Fibroblast of skin of left biceps (primary cell): ENCODE measurements at places on chromosomes 1 and 21.
A peak's percentile ranks its signal among the peaks of the same experiment; 100 is the strongest.

- DNase-seq: no peak
Observed at GRCh38 chr1:11799896-11800295, 5.9 kb downstream of the MTHFR start.

DNA sequence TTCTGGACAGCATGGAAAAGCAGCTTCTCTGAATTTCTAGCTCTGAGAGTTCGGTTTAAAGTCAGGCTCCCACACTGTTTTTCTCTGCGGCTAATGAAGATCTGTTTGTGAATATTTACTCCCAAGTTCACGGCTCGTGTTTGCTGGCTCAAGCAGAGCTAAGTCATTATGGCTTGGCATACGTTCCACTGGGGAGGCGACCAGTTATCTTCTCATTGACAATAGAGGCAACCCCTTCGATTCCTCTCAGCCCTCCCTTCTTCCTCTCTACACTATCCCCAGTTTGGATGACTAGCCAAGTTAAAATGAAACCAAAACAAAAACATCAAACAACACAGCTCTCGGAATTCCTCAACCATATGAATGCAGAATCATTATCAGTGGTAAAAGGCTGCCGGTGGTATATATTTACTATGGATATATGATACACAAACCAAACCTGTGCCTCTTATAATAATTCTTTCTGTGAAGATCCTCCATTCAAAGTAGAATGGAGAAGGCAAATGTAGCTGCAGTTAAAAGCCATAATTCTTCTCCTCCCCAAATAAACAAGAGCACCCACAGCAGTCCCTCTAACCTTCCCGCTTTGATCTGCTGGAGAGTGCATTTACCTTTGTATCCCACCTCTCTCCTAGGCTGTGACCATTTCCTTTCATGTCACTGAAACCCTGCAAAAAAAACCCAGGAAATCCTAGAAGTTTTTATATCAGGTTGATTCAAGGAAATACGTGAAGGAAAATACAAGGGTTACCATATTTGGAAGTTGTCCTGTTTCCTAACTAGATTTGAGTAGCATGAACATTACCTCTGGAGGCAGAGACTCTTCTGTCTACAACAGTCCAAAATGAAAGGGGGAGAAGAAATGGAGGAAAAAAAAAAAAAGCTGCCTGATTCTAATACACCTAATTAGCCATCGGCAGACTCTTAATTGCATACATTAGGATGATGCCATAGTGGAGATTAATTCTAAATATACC is 108.3 kb upstream of the USH2A start:
- DNase-seq: no peak

DNA sequence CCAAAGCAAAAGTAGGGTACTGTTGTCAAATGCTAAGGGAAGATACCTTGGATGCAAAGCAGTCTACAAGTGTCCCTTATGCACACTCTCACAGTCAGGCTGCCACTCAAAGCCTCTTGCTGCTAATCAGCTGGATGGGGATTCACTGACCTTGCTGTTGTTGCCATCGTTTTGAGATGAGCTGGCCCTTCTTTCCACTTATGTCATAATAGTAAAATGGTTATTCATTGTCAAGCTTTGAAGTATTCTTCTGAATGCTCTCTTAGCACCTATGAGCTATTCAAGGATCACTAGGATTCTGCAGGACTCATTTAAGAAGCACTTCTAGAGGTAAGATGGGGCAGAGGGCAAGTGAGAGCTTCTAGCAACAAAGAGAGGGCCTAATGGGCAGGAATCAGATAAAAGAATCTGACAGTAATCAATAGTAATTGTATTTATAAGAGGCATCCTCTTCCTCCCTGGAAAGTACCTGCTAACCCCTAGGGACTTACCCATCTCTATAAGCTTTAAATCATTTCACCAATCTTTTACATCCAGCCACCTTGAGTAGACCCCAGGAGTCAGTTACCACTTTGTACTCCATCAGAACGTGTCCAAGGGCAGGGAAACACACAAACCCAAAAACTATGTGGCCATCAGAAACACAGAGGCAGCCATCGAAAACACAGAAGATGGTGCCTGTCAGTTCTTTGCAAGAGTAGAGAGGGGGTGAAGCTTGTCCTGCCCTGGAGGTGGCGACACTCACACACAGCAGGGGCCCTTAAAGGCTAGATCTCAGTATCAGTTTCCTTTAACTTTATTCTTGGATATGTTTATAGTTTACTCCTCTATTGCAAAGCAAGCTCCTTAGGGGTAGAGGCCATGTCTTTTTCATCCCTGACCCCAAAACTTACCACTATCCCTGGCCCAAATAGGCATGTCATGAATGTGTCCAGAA is 103.7 kb upstream of the NFIA start:
- DNase-seq: no peak

DNA sequence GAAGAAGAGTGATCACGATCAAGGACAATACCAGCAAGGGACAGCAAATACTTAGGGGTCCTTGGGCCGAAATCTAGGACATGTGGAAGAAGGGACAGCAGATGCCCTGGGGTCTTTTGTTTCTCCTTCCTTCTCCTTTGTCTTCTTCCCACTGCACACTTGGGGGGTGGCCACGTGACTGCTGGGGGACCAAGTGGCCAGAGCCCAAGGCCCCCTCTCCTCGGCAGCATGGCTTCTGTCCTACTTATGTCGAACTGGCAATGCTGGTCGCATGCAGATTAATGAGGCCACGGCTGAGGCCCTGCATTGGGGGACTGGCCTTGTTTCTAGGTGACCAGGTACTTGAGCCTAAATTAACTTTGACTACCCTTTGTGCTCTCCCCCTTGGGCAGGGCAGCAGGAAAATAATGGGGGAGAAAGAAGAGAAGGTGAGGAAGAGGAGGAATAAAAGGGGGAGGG is 83.0 kb downstream of the GRIK3 start:
- no peak for DNase-seq

DNA sequence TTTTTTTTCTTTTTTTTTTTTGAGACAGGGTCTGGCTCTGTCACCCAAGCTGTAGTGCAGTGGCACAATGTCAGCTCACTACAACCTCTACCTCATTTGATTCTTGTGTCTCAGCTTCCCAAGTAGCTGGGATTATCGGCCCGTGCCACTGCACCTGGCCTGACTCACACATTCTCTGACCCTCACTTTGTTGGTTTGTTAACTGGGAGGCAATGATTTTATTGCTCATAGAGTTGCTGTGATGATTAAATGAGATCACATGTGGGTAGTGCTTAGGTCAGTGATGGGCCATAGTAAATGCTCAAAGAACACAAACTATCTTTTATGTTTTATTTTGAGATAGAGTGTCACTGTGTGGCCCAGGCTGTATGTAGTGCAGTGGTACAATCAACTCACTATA is 47.3 kb upstream of the SSBP3 start:
- no peak for DNase-seq

DNA sequence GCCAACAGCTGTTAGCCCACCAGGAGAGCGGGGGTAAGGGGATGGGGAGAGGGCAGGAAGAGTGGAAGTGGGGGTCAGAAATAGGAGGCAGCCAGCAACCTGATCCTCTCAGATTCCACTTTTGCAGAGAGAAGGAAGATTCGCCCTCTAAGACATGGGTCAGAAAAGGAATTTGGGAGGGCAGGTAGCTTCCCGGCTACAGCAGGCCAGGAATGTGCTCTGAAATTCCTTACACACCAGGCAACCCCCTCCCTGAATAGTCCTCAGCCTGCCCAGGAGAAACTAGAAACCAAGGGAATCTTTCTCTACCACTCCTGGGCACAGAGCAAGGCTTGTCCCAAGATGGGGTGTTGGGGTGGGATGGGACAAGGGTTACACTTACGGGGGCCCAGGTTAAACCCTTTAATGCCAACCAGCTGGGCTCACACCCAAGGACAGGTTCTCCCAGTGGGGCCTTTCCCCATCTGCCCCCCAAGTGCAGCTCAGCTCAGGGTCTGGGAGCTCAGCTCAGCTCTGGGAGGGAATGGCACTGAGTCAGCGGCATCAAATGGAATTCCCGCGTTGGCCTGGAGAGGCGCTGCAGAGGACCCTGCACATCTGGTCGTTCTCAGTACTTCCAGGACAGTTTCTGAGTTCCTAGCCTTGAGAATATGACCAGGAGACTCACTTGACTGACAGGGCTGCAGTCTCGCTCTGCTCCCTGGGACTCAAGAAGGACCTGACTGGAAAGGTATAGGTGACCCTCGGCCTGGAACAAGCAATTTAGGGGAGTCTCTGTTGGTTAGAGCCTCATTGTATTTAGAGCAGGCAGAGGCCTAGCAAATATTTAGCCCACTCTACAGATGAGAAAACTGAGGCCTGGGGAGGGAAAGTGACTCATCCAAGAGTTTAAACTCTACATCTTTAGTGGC is 761 bp downstream of the TNNT2 start:
- DNase-seq: no peak

DNA sequence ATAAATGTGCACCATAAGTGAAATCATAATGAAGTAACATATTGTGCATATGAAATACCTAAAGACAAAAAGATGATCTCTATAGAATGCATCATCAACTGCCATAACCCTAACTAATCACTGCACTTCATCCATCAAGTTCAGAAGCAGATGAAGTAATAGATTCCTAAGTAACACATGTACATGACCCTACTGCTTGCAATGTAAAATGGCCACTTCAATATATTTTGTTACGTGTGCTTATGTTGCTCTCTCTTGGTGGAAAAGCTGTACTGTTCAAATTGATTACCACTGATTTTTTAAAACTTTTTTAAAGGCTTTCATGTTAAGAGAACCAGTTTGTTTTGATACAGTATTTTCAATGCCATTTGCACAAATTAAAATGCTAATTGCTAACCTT is 141.8 kb downstream of the TTLL7 start:
- peak; percentile 61 for DNase-seq

DNA sequence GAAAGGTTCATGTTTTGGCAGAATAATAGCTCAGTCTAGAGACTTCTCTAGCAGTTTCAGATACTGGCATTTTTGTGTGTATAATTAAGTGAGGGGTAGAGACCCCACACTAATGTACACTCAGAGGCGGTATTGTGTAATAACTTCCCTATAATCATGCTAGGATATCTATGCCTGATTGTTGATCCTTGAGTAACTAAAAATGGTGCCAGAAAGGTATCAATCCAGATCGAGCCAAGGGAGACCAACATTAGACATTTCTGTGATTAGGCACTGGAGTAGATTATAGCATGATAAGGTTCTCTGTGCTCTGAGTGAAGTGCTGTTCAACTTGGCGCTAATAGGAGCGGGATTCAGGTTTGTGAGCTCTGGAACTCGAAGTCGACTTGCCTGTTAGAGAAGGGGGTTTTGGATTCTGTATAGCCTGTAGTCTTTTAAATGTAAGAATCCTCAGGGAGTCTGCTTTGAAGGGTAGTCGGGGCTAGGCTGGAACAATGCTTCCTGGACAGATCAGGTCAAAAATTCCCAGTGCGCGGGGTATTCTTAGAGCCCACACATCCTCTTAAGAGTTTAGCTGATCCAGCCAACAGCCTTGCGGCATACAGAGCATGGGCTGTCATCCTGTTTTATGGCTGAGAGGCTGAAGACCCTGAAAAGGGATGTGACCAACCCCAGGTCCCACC is 24.2 kb downstream of the MAN1C1 start:
- no peak for DNase-seq

DNA sequence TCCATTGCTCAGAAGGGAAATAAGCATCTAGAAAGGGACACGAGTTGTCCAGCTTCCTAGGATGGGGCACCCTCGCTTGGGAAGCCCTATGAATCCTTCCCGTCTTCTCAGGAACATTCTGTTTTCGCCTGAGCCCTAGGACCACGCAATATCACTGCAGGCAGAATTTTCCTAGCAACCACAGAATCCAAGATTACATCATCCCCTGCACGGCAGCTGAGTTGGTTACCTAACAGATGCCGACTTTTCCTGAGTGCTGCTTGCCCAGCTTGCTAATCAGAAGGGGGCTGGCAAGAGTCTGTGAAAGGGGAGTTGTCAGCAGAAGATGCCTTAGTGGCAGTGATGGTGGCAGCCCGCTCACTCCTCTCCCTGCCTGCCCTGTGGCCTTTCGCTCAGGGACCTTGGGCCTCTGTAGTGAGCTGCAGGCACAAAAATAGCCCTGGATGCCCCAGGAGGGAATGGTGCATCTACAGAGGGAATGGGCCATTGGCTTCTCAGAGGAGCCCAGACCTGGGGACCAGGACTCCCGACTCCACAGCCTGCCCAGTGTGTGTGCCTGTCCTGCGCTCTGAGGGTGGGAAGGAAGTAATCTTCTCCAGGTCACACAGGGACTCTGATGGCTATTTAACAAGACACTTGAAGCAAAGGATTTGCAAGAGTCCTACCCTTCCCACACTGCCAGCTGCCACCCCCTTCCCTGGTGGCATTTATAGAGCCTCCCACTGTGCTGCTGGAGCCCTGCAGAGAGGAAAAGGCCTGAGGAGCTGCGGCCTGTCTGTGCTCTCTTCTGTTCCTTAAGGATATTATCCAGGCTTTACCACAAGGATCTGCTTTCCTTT is 28.9 kb upstream of the CLSTN1 start:
- peak; percentile 53 for DNase-seq

- no peak for DNase-seq
Observed at GRCh38 chr1:43538969-43539368, 8.3 kb downstream of the PTPRF start.

DNA sequence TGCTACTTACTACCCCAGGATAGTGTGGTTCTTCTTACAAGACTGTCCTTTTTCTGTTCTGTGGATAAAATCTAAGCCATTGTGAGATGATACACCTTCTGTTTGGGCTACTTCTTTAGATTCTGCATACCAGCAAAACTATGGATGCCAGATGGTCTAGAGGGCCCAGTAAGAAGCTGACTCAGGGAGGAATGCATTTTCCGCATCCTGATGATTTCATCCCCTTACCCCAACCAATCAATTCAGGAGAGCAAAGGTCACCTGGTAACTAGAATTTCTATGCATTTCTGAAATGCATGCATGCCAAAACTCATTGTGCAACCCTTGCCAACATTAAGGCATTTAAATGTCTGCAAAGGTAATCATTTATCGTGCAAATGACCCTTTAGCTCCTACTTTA is 285.7 kb upstream of the ZP4 start:
- DNase-seq: no peak

- no peak for DNase-seq
Observed at GRCh38 chr21:34730194-34730593, 61.4 kb downstream of the CLIC6 start.

DNA sequence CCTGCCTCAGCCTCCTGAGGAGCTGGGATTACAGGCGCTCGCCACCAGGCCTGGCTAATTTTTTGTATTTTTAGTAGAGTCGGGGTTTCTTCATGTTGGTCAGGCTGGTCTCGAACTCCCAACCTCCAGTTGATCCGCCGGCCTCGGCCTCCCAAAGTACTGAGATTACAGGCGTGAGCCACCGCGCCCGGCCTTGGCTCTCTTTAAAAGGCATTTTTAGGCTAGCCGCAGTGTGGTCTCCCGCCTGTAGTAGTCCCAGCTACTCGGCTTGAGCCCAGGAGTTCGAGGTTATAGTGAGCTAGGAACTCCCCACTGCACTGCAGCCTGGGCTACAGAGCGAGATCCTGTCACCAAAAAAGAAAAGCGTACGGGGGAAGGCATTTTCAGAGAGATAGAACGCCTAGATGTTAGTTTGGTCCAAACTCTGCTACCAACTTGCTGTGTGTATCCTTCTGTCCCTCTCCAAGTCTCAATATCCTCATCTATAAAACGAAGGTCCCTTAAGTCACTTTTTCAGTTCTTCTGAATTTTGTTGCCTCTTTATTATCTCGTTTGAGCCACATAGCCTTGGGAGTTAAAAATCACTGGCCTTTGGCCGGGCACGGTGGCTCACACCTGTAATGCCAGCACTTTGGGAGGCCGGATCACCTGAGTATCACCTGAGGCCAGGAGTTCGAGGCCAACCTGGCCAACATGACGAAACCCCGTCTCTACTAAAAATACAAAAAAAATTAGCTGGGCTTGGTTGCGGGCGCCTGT is 734 bp downstream of the MED18 start:
- no peak for DNase-seq
